ENCODE measurements at places on chromosomes 16 and 17.

- DNase-seq, result no peak
Observed at GRCh38 chr17:68800751-68801150, 154.4 kb downstream of the ABCA8 start.

GRCh38 chr16:84453061-84453752 is 51.3 kb downstream of the MEAK7 start:
- no peak for DNase-seq

- no peak for DNase-seq
Observed at GRCh38 chr17:71899317-71899716, 221.5 kb upstream of the SOX9 start.

DNA sequence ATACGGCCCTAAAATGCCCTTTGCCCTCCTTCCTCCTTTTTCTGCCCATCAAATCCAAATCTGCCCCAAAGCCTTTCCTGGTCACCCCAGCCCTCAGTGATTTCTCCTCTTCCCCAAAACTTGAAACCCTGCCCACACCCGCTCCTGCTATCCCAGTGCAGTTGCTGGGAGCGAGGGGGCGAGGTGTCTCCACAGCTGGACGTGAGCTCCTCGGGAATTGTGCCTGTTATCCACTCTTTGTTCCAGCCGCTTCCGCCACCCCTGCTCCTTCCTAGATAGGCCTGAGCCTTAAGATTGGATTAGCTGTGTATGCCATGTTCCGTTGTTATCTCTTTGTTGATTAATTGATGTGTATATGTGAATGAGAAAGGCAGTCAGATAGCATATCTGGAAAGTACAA is 2.6 kb upstream of the KRT35 start:
- no peak for DNase-seq

DNA sequence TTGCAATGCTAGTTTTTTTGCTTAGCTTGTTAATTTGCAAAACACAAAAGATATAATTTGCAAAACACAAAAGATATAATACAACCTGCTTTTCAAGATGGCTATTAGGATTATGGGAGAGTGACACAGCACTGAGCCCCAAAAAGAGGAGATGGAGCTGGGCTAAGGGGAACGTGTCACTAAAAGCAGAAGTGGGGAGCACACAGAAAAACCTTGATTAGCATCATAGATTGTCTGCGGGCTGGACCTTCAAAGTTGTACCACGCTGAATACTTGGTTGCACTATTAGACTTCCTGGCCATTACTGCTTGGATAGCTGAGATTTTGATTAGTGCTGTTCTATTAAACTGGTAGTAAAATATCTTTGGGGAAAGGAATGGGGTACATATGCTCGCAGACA is 36.2 kb downstream of the KCNJ16 start:
- DNase-seq, result no peak

GRCh38 chr16:79339863-79340262 is 260.7 kb downstream of the MAF start:
- DNase-seq, result no peak

DNA sequence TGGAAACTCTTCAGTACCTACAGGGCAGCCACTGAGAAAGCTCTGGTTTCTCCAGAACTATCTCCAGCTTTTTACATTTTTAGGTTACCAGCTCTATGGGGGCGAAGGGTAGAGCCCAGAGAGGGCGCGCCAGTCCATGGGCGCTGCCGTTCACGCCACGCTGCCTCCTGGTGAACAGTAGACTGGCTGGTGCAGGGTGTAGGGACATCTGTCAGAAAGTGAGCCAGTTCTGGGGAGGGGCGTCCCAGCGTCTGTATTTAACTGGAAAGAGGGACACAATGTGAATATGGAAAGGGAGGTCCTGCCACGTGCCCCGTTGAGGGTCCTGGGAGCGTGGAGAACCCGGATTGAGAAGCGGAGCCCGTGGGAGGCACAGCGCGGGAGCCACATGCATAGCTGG is 16.4 kb upstream of the CLEC18A start:
- DNase-seq, result no peak

DNA sequence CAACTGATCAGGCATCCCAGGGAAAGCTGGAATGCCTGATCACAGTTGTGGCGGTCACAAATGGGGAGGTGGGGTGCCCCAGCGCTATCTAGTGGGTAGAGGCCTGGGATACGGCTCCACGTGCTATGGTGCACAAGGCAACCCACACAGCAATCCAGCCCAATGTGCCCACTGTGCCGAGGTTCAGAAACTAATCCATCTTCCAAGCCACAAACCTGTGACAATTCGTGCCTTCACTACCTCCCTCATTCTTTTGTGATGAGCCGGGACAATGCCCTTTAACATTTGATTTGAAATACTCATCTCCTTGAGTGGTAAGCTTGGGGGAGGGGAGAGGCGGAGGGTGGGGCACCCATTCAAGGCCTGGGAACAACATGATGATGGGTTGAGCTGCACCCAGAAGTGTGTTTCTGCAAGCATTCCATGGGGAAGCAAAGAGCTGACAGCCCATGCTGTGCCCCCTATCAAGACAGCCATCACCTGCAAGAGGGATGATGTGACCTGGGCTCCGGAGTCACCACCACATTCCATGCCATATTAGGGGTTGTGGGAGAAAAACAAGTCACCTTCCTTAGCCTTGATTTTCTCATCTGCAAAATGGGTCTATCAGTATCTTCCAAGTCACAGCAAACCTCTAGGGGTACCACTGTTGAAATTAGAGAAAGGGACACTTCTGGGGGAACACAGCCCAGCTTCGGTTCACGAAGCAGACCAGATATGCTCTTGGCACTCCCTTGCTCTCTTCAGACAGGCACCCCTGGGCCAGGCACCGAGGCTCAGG is 3.7 kb downstream of the ELOB start:
- no peak for DNase-seq

Measured in right renal cortex interstitium (tissue), 3 donors.